ENCODE measurements at places on chromosomes 1 and 21.

DNA sequence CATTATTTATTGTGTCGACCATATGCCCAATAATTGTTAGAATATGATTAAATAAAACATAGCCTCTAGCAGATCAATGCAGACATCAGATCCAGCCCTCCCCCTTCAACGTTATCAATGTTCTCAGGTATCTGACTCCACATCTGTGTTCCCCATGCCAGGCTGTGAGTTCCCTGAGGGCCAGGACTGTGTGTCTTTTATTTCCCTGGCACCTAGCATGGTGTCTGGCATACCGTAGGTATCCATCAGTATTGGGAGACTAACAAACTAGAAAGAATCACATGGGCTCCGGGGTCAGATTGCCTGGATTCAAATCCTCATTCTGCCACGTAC, 48.3 kb downstream of the SDC3 start:
- DNase-seq = no peak

DNA sequence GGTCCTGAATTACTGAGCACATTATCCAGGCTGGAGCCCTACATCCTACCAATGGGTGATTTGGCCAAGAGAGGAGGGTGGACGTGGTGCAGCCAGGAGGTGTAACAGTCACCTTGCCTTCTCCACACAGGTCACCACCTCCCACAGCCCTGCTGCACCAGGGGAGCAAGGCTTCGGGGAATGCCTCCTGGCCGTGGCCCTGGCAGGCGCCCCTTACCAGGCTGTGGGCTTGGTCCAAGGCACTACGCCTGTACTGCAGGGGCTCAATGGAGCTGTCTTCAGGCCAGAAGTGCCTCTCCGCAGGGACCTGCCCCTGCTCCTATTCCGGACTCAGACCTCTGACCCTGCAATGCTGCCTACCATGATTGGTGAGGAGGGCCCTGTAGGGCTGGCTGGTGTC, 26.0 kb downstream of the HMGCS2 start:
- DNase-seq = no peak

- DNase-seq = no peak
Measured at GRCh38 chr1:60149251-60149650, 75.7 kb upstream of the C1orf87 start.

- DNase-seq = no peak
Measured at GRCh38 chr1:54835970-54836369, 34.8 kb upstream of the TTC22 start.

DNA sequence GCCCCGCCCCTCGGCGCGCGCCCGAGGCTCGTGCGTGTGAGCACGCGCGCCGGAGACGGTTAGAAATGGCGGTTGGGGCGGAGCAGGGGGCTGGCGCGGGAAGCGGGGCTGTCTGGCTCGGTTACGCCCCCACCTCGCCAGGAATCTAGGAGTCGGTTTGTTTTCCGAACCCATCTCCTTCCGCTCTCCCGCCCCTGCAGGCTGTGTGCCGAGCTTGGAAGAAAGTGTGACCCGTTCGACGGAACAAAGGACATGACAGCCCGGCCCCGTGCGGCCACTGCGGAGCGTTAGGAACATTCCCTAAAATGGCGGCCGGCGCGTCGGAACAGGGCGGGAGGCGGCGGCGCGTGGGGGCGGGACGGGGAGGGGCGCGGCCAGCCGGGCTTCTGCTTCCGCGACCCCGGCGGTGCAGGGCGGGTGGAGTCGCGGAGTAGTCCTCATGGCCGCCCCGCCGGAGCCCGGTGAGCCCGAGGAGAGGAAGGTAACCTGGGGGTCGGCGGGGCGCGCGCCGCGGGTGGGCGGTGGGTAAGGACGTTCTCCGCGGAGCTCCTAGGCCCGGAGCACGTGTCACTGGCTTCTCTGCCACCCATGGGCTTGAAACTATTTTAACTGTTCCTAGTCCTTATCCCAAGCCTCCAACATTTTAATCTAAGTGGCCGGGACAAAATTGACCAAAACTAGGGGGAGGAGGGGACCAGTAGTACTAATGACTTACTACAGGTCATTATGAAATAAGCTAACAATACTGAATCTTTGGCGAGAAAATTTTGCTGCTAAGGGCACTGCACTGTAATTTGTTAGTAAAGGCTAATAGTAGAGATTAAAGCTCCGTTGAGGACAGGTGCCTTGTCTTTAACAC, at the start of gene COX20:
TSS of gene COX20 (plus strand) at position 383 of the 859 bp plus-strand sequence. CDS start at position 440, 57 bp downstream.
- peak; percentile 92 for DNase-seq

GRCh38 chr1:39539252-39539790, 37.3 kb downstream of the PABPC4 start:
- DNase-seq = peak; percentile 41

- DNase-seq = no peak
Measured at GRCh38 chr1:216910081-216910840, 187.0 kb upstream of the ESRRG start.

GRCh38 chr1:110338309-110338885, 780 bp upstream of the RBM15 start:
- peak; percentile 88 for DNase-seq

- DNase-seq = no peak
Measured at GRCh38 chr1:171488190-171488929, 3.0 kb downstream of the PRRC2C start.

- DNase-seq = no peak
Measured at GRCh38 chr1:168007691-168008090, 70.8 kb upstream of the MPC2 start.

DNA sequence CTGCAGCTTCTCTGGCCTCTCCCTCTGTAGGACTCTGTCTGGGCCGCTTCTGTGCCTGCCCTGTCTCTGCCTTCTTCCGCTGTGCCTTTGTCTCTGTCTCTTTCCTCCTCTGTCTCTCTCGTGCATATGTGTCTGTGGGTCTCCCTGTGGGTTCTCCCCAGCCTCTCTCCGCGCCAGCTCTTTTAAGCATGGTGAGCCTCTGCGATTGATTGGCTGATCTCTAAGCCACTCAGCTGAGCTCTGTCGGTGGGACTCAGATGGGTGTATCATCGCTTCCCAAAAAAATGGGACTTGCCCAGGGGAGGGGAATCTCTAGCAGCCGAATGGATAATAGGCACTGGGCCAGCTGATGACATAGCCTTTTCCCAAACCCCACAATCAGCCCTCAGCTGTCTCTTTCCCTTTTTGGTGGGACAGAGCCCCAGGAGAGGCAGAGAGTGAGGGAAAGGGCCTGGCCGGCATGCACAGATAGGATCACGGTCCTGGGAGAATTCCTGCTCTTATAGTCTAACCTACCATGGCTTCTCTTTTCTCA, at the start of gene ADAMTS4:
TSS of gene ADAMTS4 (minus strand) at position 158 of the 535 bp plus-strand sequence. CDS start 427 bp downstream, outside the sequence.
- peak; percentile 60 for DNase-seq

- no peak for DNase-seq
Measured at GRCh38 chr1:41902159-41902577, 16.6 kb downstream of the HIVEP3 start.

- no peak for DNase-seq
Measured at GRCh38 chr21:17786851-17787181, 32.3 kb downstream of the C21orf91 start.

GRCh38 chr1:168098534-168099320, 38.0 kb downstream of the GPR161 start:
- DNase-seq = no peak

DNA sequence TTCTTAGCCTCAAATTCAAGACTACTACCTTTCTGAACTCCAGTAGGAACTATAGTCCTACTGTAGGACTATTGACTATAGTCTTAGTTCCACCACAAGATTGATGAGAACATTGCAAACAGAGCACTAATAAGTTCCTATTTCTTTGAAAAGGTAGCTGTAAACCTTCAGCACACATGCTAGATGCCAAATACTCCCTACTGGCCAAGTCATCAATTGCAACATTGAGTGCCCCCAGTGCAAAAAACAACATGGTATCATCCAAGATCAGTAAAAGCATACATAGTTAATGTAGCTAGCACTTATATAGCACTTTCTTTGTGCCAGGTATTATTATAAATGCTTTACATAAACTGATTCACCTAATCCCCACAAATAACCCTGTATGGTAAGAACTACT, 99.8 kb downstream of the MRPL39 start:
- no peak for DNase-seq

GRCh38 chr1:154837672-154838171, 32.4 kb downstream of the KCNN3 start:
- DNase-seq = no peak

GRCh38 chr1:196678510-196678884, 26.7 kb downstream of the CFH start:
- no peak for DNase-seq

DNA sequence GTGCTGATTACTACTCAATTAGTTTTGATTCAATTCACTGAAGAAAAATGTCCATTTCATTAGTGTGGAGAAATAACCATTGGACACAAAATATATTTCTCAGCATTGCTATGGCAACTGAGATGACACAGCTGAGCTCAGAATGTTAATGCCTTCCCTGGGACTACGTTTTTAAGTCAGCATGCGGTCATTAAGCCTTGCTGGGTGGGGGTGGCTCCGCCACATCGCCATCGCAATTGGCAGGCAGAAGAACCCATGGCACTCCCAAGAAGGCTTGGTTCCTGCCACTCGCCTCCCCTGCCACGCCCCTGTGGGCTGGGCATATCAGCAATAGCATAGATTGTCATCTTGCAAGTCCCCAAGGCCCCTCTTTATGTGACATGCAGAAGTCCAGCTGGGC, 256.7 kb upstream of the CAMK1G start:
- no peak for DNase-seq

DNA sequence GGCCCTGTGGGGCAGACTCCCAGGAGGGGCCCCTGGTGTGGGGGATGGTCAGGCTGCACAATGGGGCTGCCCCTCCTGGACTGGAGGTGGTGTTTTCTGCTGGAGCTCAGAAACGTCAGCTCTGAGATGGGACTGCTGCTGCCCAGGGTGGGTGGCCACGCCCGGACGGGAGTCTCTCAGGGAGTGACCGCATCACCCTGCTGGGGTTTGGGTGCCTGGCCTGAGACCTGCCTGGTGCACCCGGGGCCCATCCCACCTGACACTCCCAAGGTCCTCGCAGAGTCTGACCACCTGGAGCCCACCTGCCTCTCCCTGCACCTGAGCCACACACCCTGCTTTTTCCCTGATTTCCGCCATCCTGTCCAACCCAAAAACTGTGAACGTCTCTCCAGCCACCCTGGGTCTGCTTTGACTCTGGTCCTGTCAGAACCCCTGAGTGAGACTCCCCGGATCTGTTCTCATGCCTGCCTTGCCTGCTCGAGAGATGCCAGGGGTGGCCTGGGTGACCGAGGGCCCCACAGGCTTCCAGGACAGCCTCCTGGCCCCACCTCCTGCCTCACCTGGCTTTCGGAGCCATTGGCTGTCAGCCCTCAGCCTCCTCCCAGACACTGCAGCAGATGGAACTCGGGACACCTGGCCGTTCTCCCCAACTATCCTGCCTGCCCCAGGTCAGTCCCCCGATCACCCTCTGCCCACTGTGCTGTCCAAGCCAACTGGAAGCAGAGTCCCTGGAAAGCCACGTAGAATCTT, 11.6 kb upstream of the SMYD3 start:
- no peak for DNase-seq

- DNase-seq = no peak
Measured at GRCh38 chr21:36207577-36208320, 51.1 kb downstream of the DOP1B start.

DNA sequence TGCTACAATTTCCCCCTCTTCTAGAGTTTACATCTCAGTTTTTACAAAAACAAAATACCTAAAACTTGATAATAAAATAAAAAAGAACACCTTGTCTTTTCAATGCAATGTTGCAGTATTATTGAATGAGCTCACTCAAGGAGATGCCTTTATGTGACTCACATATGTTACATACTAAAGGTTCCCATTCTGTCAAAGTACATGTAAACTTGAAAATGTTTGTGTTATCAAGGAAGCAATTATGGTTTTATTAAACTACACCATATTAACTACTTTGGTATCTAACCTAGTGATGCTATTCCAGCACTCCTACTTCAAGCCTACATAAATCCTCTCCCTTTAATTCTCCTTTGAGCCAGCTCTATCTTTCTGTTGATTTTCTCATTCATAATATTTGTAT, 658.3 kb downstream of the PTPRC start:
- no peak for DNase-seq

DNA sequence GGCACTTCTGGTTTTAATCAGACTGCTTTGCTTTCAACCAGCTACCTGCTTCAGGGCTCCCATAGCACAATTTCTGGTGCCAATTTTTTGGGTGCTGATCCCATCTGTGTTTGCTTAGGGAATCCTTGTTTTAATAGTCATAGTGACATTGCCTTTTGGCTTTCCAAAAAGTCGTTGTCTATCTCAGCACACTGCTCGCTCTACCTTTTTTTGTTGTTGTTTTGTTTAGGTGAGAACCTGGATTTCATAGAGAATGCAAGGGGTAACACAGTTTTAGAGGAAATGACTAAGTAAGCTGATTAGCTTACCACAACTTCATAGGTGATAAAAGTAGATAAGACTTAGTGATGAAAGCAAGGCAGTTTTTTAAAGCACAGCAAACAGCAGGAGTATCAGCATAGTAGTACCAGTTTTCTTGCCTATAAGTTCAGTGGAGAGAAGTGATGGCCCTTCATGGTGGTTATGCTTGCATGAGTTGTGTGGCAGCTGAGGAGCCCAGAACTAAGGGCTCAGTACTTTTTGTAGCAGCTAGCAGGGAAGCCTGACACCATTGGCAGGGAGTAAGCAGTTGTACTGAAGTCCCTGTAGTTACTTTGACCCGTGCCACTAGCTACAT, 31.3 kb downstream of the NEK7 start:
- no peak for DNase-seq

GRCh38 chr1:174408146-174408545, 39.6 kb upstream of the GPR52 start:
- no peak for DNase-seq

DNA sequence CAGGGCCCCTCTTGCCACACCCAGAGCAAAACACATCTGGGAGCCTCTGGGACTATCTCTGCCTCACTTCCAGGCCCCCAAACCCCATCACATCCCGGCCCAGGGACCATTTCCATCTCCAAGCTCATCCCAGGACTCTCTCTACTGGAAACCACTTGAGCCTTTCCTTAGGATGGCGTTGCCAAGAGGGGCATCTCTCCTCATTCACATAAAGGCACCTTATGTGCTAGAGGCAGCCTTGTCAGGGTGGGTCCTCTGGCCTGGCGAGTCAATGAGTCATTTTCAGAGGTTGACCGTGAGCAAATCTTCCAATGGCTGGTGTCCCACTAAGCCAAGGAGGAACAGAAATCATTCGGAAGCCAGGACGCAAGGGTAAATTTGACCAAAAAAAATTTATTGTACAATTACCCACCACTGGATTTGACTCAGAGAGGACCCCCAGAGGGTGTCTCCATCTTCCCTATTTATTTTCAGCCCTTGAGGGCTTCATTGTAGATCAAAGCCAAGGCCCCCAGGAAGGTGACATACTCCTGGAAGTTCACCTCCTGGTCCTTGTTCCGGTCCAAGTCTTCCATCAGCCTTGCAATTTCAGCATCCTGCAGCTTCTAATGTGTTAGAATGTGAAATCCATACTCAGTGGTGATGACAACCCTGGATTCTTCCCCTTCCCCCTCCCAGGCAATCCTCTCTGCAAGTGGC, 1.4 kb downstream of the S100A6 start:
- DNase-seq = no peak
